ENCODE measurements at places on chromosomes 4 and X.

- no peak for DNase-seq
These were observed 48.0 kb downstream of the CXCL8 start for GRCh38 chr4:73788411-73788810.

DNA sequence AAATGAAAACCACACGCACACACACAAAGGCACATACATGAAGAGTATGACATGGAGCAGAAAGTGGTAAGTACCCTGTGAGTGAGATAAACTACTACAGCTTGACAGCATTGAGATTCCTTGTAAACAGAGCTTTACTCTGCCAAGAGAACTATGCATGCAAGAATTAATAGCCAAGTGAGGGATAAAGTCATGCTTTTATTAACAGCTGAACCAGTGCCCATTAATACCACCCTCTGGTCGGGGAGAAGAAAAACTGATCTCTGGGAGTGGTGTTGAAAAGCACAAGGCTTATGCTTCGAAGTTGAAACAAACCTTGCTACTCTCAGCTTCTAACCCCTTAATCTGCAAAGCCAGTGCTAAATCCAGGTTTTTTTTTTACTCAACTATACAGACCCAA is 95.9 kb upstream of the C1QTNF7 start:
- no peak for DNase-seq

DNA sequence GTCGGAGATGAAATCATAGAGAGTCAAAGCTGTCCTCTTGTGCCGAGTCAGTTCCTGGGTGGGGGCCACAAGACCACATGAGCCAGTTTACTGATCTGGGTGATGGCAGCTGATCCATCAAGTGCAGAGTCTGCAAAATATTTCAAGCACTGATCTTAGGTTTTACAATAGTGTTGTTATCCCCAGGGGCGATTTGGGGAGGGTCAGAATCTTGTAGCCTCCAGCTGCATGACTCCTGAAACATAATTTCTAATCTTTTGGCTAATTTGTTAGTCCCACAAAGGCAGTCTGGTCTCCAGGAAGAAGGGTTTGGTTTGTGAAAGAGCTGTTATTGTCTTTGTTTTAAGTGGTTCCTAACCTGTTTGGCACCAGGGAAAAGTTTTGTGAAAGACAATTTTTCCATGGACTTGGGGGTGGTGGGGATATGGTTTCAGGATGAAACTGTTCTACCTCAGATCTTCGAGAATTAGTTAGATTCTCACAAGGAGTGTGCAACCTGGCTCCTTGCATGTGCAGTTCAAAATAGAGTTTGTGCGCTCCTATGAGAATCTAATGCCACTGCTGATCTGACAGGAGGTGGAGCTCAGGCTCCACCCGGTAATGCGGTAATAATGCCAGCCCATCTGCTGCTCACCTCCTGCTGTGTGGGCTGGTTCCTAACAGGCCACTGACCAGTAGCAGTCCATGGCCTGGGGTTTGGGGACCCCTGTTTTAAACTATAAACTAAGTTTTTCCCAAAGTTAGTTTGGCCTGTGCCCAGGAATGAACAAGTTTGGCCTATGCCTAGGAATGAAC is 29.2 kb downstream of the METAP1 start:
- no peak for DNase-seq

DNA sequence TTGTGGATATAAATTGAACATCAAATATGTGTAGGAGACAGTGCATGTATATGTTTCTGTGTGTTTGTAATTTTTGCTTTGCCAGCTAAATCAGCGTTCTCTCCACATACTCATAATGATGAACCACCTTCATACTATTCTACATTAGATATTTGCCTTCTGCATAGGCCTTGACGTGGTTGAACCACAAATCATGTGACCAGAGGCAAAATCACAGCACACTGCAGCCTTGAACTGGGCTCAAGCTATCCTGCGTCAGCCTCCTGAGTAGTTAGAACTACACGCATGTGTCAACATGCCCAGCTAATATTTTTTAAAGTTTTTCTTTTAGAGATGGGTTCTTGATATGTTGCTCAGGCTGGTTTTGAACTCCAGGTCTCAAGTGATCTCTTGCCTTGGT is 9.5 kb downstream of the UBQLN2 start:
- no peak for DNase-seq

- DNase-seq = peak; percentile 53
These were observed at the start of gene WWC2 for GRCh38 chr4:183098723-183099536. TSS of gene WWC2 (plus strand) at chr4:183099257. CDS start at chr4:183099492, 235 bp downstream.

- no peak for DNase-seq
These were observed 36.8 kb downstream of the FABP2 start for GRCh38 chr4:119284876-119285780.

GRCh38 chr4:40502934-40503333 is 126.7 kb downstream of the RBM47 start:
- no peak for DNase-seq

- DNase-seq = no peak
These were observed 49.7 kb downstream of the RBM47 start for GRCh38 chr4:40579983-40580382.

- DNase-seq = no peak
These were observed 76.1 kb downstream of the MANBA start for GRCh38 chr4:102684610-102685052.

GRCh38 chr4:118354913-118355312 is 2.1 kb upstream of the PRSS12 start:
- DNase-seq = no peak

DNA sequence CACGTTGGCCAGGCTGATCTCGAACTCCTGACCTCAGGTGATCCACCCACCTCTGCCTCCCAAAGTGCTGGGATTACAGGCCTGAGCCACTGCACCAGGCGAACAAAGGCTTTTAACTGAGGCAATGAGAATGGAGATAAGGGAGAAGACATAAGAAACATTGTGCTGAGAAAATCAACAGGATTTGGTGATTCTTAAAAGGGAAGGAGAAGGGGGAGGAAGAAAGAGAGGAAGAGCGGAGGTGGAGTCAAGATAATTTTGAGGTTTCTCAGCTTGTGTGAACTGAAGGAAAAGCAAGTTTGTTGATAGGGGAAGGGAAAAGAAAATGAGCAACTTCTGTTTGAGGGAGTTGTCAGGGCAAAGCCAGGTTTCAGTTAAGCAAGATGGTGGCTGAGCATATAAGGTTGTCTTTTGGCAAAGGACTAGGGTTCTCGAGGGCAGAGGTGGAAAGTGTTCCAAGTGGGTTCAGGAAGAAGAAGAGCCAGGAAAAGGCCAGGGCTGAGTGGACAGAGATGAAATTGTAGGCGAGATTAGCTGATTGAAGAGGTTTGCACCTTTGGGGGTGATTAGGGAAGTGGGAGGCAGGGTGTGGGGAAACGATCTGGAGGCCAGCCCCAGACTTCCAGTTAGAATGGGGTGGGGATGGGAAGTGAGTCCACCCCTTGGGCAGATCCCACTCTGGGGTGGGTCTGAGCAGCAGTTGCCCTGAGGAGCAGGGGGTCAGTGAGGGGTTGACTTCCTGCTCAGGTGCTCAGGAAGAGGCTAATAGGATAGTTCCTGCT is 7.8 kb downstream of the DOCK11 start:
- no peak for DNase-seq

DNA sequence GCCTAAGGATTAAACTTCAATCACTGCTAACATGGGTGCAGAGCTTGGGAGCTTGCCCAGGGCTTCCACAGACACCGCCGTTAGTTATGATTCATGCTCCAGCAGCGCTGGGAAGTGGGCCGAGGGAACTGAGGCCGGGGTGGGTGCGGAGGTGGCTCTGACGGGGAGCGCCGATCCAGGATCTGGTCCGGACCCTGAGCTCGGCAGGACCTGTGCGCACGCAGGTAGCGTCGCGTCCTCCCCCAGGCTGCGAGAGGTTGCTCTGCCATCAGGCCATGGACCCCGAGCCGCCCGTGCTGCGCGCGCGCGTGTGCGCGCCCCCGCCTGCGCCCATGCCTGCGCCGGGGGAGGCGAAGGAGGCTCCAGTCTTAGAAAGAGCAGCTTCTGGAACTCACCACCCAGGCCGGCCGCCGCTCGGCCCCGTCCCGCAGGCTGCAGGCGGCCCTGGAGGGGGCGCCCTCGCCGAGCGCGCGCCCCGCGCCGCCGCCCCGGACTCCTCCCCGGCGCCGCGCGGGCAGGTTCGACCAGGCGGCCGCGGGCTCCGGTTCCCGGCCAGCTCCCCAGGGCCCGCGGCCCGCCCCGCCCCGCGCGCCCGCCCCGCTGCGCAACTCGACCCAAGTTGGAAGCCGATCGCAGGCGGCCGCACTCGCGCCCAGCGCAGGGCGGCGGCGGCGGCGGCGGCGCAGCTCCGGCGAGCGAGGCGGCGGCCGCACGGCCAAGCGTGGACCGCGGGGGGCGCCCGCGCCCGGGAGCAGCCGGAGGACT is 732 bp upstream of the ADRA2C start:
- DNase-seq = no peak

DNA sequence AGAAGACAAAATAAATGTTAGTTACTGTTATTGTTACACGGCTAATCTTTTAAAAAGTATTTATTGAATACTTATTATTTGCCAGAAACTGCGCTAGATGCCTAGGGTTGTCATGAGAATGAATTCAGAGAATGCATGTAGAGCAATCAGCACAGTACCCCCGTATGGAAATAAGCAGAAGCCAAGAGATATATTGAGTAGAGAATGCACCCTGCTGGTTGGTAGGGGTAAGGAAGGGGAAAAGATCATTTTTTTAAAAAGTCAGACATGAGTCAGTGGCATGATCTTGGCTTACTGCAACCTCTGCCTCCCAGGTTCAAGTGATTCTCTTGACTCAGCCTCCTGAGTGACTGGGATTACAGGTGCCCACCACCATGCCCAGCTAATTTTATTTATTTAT is 13.1 kb upstream of the DRP2 start:
- no peak for DNase-seq

GRCh38 chr4:110735686-110736085 is 112.8 kb upstream of the PITX2 start:
- no peak for DNase-seq

- no peak for DNase-seq
These were observed 20.8 kb downstream of the FGFRL1 start for GRCh38 chr4:1031956-1032795.

DNA sequence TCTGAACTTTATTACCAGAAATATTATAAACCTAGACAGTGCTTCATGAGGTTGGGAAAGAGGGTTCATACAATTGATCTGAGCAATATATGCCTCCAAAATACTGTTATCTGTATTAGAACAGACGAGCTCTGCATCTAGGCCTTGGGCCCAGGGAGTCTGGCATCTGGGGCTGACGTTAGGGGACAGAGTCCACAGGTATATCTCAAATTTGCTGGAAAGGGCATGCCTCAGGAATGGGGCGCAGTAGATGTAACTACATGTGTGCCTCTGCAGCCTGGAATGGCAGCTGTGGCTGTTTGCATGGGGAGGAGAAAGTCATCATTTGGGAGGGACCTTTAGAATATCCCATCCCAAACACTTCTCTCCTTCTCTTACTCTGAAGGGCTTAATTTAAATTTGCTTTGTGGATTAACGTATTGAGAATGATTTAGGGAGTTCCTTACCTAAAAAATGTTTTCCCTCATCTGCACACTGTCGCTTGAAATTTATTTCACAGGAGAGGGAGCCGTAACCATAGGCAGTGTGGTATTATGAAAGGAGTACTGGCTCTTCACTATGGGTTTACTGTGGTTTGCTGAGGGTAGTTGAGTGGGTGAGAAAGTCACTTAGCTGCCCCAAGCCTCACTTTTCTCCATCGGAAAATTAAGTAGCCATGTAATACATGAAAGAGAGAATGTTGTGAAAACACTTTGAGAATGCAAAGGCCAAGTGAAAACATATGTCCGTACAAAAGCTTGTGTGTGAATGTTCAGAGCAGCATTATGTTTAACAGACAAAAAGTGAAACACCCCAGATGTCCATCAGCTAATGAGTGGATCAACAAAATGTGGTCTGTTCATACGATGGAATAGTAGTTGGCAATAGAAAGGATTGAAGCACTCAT is 5.9 kb downstream of the ADD1 start:
- DNase-seq = no peak

DNA sequence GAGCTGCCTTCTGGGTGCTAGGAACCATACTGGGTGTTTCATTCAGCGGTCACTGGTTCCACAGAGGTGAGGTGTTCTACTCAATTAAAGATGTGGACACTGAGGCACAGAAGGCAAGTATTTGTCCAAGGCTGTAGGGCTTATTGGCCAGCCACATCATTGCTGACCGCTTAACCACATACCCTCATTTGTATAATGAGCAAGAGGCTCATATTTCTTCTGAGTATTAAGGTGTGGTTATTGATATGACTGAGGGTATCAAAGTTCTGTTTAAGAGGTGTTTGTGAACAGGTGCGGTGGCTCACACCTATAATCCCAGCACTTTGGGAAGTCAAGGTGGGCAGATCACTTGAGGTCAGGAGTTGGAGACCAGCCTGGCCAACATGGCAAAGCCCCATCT is 14.3 kb downstream of the RNF4 start:
- DNase-seq = no peak

- no peak for DNase-seq
These were observed 287.4 kb downstream of the TECRL start for GRCh38 chr4:64121803-64122202.

DNA sequence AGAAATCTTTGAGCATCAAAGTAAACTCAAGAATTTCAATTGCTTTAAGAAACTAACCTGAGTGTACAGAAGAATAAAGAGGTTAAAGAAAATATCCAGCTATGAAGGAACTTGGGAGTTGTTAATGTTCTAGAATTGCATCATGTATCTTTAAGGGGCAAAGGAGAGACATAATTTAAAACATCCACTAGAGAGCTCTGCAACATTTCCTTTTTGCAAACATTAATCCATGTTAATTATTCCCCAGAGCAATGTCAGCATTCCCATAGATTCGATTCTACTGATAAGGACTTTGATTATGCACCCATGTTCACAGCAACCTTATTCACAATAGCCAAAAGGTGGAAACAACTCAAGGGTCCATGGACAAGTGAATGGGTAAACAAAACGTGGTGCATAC is 80.2 kb upstream of the SORBS2 start:
- no peak for DNase-seq

GRCh38 chrX:12237131-12237530 is 98.9 kb downstream of the FRMPD4 start:
- no peak for DNase-seq

- no peak for DNase-seq
These were observed 407 bp downstream of the IL13RA1 start for GRCh38 chrX:118727686-118728339.

DNA sequence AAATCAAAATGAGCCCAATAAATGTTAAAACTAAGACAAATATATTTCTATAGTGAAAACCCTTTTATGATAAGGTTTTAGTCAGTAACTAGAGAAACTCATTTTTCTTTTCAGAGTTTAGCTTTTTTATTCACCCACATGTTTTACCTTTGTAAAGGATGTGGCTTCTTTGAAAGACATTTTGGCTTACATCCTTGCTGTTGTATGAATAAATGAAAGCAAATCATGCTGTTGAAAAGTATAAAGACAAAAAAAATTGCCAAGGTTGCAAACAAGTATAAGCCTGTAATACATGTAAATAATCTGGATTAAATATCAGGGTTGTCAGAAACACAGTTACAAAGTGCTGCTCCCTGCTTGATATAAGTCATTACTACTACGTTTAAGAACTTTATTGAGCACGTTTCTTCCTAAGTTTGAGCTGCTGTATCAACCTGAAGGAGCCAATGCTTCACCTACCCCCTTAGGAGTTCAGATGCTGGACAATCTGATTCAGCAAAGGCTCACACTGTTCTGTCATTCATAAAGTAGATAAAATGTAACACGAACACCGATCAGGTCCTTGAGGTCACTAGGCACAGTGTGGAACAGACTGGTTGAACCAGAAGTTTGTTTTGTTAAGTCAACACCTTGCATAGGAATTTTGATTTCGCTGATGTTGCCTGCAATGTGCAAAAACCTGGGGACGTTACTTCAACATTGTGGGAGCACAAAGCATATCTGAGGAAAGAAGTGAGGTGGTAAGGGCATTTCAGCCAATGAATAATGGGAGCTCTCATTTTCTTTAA is 321.2 kb upstream of the BMP3 start:
- no peak for DNase-seq
